Lung (tissue), 17 donors: ENCODE measurements at places on chromosomes 16 and 17. TPM values are rescaled to one million over a fixed set of nuclear protein-coding genes. Genes with fewer than 3 reads are reported as not detected.

GRCh38 chr16:51114382-51114781, 36.7 kb downstream of the SALL1 start:
- H3K27me3 ChIP-seq = peaks cover 70% of the 10 kb centered on the region
- no peak for DNase-seq
- no peaks in the 10 kb centered on the region for H3K36me3 ChIP-seq

DNA sequence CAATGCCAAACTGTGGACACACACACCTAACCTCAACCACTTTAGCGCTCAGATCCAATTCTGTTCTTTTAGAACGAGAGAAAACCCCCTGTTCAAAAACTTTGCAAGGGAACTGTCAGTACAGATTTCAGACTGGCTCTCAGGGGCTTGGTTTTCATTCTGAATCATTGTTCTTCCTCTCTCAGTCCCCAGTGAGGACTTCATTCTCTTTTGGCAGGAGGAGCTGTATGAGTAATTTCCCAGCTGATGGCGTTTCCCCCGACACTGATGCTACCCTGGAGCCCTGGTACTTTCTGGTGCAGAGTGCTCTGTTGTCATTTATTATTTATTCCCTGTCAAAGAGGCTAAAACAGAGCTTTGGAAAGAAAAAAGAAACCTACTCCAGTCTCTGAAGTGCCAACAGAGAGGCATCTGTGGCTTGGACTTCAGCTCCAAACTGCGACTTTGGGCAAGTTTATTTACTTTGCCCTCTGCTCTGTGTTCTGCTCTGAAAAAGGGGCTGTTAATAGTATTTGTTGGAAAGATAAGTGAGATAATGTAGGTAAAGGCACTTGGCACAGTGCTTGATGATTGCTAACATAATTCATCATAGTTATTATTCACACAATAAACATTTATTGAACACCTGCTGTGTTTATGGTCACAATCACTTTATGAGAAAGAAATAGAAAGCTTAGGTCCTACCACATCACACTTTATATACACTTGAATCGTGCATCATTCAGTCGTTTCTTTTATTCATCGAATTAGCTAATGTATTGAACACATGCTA, 28.3 kb downstream of the ETV4 start:
- no peak overlapping the region for H3K4me3 ChIP-seq
- H3K36me3 ChIP-seq = peaks cover 41% of the 10 kb centered on the region
- DNase-seq = no peak
- no peaks in the 10 kb centered on the region for H3K27me3 ChIP-seq
- H3K27ac ChIP-seq = no peak overlapping the region
- H3K4me1 ChIP-seq = peaks cover 6% of the 10 kb centered on the region

GRCh38 chr16:81816793-81817210, 37.7 kb downstream of the PLCG2 start:
- H3K27me3 ChIP-seq = no peaks in the 10 kb centered on the region
- no peak for DNase-seq
- H3K4me3 ChIP-seq = no peak overlapping the region
- no peak overlapping the region for H3K27ac ChIP-seq

DNA sequence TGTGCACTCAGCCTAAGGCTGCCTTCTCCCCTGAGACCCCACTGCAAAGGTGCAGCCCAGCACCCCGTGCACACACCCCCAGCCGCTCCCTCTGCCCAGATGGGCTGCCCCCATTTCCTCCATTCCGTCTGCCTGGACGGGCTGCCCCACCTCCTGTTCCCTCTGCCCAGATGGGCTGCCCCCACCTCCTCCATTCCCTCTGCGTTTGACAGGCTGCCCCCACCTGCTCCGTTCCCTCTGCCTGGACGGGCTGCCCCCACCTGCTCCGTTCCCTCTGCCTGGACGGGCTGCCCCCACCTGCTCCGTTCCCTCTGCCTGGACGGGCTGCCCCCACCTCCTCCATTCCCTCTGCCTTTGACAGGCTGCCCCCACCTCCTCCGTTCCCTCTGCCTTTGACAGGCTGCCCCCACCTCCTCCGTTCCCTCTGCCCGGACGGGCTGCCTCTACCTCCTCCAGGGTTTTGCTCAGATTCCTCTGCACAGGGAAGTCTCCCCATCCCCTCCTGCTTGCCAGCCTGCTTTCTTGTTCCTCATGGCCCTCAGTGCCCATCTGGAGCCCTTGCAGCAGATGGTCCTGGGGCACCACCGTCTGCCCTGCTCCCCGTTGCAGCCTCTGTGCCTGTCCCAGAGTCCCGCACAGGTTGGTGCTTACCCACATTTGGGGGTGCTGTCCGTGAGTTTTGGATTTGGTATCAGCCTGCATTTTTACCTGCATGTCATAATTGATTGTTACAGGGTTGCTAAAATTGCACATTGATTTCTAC, 23.4 kb upstream of the IL17C start:
- H3K4me1 ChIP-seq = no peaks in the 10 kb centered on the region
- H3K4me3 ChIP-seq = no peak overlapping the region
- no peaks in the 10 kb centered on the region for H3K27me3 ChIP-seq

- no peaks in the 10 kb centered on the region for H3K36me3 ChIP-seq
- no peaks in the 10 kb centered on the region for H3K27me3 ChIP-seq
- no peaks in the 10 kb centered on the region for H3K4me1 ChIP-seq
These were observed at the start of gene LYZL6 for GRCh38 chr17:35943537-35943936. LYZL6 (minus strand) TSS chr17:35943713; CDS start chr17:35939356, 4,357 bp downstream.

GRCh38 chr16:10923650-10924214, 18.5 kb downstream of the DEXI start:
- DNase-seq = no peak
- H3K4me3 ChIP-seq = no peak overlapping the region
- H3K27ac ChIP-seq = no peak overlapping the region
- H3K27me3 ChIP-seq = no peaks in the 10 kb centered on the region
- peaks cover 26% of the 10 kb centered on the region for H3K36me3 ChIP-seq
- peaks cover 7% of the 10 kb centered on the region for H3K4me1 ChIP-seq

GRCh38 chr16:72819345-72819744, 228.6 kb downstream of the ZFHX3 start:
- H3K27ac ChIP-seq = no peak overlapping the region
- no peak for DNase-seq
- H3K4me1 ChIP-seq = peaks cover 1% of the 10 kb centered on the region
- H3K36me3 ChIP-seq = no peaks in the 10 kb centered on the region

DNA sequence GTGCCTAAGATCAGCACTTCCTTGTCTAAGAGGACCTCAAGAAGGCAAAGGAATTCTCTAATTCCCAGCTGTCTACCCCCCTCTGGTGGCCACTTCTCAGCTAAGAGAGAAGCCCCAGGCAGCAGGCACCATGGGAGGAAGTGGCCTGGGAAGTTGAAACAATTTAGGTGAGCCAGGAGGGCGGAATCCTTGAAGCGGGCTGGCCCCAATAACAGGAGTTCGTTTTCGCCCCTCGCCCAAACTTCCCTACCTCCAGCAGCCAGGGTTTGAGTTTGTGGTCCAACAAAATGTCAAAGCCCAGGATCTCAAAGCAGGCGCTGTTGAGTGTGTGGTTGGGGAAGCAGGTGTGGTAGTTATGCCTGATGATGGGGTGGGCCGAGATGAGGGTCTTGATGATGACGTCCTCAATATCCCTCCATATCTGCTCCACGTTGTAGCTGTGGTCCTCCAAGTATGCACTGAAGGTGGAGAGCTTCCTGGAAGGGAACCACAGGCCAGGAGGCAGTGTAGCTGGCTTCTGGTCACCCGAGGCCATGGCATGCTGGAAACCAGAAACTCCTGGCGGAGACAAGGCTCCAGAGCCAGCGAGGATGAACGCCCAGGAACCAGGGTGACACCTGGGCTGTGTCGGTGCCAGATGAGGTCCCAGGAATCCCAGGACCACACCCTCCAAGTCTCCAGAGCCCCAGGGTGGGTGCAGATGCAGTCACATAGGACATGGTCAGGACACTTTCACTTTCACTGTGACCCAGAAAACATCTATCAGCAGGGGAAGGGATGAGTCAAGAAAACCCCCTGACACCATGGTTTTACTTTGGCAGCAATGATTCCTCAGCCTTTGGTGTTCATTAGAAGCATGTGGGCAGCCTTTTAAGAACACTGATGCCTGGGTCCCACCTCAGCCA, 25.6 kb downstream of the TTLL6 start:
- H3K27me3 ChIP-seq = no peaks in the 10 kb centered on the region
- H3K27ac ChIP-seq = no peak overlapping the region
- H3K4me1 ChIP-seq = no peaks in the 10 kb centered on the region

DNA sequence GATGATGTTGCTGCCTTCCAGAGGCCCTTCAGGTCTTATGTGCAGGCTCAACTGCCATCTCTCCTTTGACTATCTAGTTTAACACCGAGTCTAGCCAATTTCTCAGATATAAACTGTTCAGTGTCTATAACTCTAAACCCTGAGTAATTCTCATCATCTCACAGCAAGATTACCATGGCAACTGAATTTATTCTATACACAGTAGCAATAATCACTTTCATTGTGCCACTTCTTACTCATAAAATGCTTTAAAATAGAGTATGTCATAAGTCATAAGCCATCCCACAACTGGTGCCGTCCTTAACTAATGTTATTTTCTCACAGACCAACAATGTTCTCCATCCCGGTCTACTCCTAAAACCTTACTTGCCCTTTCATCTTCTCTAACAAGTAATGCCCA, 45.0 kb downstream of the SYNRG start:
- no peak for DNase-seq
- no peaks in the 10 kb centered on the region for H3K27me3 ChIP-seq
- no peak overlapping the region for H3K27ac ChIP-seq
- H3K4me1 ChIP-seq = no peaks in the 10 kb centered on the region
- no peak overlapping the region for H3K4me3 ChIP-seq
- H3K36me3 ChIP-seq = peaks cover 40% of the 10 kb centered on the region

DNA sequence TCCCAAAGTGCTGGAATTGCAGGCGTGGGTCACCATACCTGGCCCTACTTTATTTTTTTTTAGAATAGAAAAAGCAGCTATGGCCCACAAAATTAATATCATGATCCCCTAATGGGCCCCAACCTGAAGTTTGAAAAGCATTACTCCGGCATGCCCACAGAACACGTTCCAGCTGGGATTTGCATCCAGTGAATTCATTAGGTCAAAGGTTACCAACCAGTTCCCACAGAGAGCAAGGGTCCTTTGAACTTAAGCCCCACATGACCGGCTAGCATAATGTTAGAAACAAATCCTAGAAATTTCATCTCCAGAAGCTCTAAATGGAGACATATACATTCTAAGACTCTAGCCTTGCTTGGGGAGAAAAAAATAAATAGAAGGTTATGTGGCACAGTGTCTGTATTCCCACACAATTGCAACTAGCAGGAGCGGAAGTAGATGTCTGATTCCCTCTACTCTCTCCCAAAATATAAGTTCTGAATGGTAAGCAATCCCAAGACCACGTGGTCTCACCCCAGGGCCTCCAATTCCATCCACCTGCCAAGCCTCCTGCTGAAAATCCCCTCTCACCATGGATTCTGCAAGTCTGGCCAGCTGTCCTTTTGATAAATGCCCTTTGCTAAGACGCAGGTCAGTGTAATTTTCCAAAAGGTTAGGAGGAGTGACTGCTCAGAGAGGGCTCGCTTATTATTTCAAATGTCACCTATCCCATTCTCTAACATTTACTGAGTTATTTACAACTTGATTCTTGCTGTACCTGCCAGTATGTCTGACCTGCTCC, 395.8 kb downstream of the NPIPA8 start:
- H3K36me3 ChIP-seq = no peaks in the 10 kb centered on the region
- no peak for DNase-seq
- no peak overlapping the region for H3K4me3 ChIP-seq
- H3K27me3 ChIP-seq = no peaks in the 10 kb centered on the region

- H3K4me3 ChIP-seq = no peak overlapping the region
- H3K27me3 ChIP-seq = peaks cover 17% of the 10 kb centered on the region
- peaks cover 4% of the 10 kb centered on the region for H3K4me1 ChIP-seq
- no peak for DNase-seq
- no peaks in the 10 kb centered on the region for H3K36me3 ChIP-seq
These were observed 68.9 kb upstream of the SDK2 start for GRCh38 chr17:73713136-73713535.

DNA sequence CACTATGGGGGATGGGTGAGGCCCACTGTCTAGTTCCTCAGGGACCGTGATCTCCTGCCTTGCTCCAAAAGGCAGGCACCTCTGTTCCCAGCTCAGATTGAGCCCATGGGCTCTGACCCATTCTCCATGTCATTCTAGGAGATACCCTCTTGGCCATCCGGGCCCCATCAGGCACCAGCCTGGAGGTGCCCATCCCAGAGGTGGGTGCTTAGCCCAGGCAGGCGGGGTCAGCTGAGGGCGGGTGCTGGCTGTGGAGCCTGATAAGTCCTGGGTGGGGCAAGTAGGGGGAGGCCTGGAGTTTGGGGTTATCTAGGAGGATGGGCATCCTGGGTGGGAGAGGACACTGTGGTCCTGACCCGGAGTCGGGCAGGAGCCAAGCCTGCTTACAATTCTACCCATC, 2.3 kb downstream of the E2F4 start:
- no peak for DNase-seq
- H3K36me3 ChIP-seq = peaks cover 21% of the 10 kb centered on the region
- no peak overlapping the region for H3K27ac ChIP-seq
- no peak overlapping the region for H3K4me3 ChIP-seq

DNA sequence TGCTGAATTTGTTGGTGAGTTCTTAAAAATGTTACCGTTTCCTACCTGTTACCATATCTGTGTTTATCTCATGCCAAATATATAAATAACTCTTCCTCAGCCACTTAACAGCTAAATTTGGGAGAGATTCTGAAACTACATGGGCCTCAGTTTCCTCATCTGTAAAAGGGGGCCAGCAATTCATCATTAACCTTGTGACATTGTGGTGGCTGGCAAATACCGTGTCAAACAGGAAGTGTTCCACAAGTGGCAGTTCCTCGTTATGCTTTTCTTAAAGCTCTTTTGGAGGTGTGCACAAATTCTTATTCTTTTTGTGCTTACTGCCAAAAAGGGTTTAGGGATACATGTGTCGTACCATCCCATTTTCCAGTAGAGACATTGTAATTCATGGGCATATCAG, 220.4 kb upstream of the CACNG5 start:
- no peak overlapping the region for H3K4me3 ChIP-seq
- H3K36me3 ChIP-seq = no peaks in the 10 kb centered on the region
- H3K4me1 ChIP-seq = peaks cover 4% of the 10 kb centered on the region
- no peaks in the 10 kb centered on the region for H3K27me3 ChIP-seq

- H3K4me3 ChIP-seq = no peak overlapping the region
- no peak for DNase-seq
- H3K27me3 ChIP-seq = no peaks in the 10 kb centered on the region
- no peak overlapping the region for H3K27ac ChIP-seq
These were observed 111.7 kb upstream of the CHMP6 start for GRCh38 chr17:80879723-80880647.

The PLEKHM1 gene
- 82.2 TPM for total RNA-seq

The FA2H gene
- total RNA-seq = 5.9 TPM

The GUCY2D gene
- total RNA-seq = 1.8 TPM

The CPHXL2 gene
- total RNA-seq = not detected

The AOC2 gene
- 1.6 TPM for total RNA-seq

The KDM6B gene
- 21.0 TPM for total RNA-seq

The EIF3C gene
- total RNA-seq = 334 TPM

The ST6GALNAC2 gene
- total RNA-seq = 20.8 TPM

The ASGR1 gene
- total RNA-seq = 7.0 TPM

The KRT25 gene
- not detected for total RNA-seq

The NATD1 gene
- 6.9 TPM for total RNA-seq

The EFCAB5 gene
- 0.61 TPM for total RNA-seq

The FBXW10B gene
- total RNA-seq = 1.00 TPM
